ENCODE measurements at places on chromosomes 3 and 15.

- no peak for DNase-seq
Measured at GRCh38 chr3:33936921-33937525, 138.6 kb downstream of the PDCD6IP start.

DNA sequence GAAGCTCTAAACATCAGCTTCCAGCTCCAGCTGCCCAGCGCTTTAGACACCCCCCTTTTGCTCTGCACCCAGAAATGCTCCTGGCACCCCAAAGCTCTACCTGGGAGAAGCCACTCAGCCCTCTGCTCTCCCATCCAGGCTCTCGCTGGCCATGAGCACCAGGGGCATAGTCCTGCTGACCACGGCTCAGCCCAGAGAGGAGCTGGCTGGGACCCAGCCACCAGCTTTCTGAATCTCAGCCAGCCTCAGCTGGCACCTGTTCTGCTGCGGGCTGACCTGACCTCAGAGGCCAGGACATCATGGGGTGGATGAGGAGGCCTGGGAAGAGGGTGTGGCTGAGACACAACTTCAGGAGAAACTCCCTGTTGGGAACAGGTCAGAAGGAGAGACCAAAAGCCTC, 8.6 kb downstream of the NTRK3 start:
- no peak for DNase-seq

DNA sequence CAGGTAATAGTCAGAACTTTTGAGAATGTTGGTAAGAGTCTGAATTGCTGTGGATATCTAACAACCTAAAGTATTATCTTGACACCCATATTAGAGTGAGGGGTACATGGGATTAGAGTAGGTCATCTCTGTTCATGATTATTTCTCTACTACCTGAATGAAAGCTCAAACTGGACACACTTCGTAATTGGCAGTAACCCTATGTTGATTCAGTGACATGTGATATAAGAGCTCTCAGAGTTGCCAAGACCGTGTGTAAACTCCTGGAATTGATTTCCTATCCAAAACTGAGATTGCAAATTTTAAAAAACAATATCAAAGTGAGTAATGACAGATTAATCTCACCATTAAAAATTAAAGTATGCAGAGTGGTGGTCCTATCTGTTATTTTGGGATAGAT, 214.8 kb upstream of the ARHGEF26 start:
- no peak for DNase-seq

GRCh38 chr15:100248236-100248635, 93.5 kb downstream of the ADAMTS17 start:
- no peak for DNase-seq

DNA sequence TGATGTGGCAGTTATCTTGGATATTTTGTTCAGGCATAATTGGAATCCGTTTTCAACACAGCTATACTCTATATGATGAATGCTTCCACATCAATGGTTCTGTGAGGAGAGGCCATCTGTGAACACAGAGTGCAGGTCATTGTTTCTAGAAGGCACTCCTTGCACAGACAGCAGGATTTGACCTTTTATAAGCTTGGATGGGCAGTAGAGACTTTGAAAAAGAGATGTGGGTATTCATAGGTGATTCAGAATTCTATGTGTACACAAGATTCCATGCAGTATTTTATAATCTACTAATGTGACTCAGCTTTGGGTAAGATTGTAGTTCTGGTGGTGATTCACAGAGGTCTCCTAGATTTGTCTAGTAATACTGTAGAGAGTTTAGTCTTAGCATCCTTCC, 12.5 kb downstream of the ARPP21 start:
- no peak for DNase-seq

All from T1000 (cell line).